HepG2 (cell line): ENCODE measurements at places on chromosomes 6 and 20. TPM values are rescaled to one million over a fixed set of nuclear protein-coding genes. Genes with fewer than 3 reads are reported as not detected.

GRCh38 chr6:43492673-43493072, 15.3 kb downstream of the TJAP1 start:
- no peak overlapping the region for H3K27ac ChIP-seq
- no peak overlapping the region for H3K4me3 ChIP-seq

GRCh38 chr6:65538644-65539043, 168.4 kb downstream of the EYS start:
- H3K27ac ChIP-seq = no peak overlapping the region
- no peaks in the 10 kb centered on the region for H3K4me1 ChIP-seq
- no peak for DNase-seq
- no peak overlapping the region for H3K4me3 ChIP-seq
- H3K27me3 ChIP-seq = no peaks in the 10 kb centered on the region

DNA sequence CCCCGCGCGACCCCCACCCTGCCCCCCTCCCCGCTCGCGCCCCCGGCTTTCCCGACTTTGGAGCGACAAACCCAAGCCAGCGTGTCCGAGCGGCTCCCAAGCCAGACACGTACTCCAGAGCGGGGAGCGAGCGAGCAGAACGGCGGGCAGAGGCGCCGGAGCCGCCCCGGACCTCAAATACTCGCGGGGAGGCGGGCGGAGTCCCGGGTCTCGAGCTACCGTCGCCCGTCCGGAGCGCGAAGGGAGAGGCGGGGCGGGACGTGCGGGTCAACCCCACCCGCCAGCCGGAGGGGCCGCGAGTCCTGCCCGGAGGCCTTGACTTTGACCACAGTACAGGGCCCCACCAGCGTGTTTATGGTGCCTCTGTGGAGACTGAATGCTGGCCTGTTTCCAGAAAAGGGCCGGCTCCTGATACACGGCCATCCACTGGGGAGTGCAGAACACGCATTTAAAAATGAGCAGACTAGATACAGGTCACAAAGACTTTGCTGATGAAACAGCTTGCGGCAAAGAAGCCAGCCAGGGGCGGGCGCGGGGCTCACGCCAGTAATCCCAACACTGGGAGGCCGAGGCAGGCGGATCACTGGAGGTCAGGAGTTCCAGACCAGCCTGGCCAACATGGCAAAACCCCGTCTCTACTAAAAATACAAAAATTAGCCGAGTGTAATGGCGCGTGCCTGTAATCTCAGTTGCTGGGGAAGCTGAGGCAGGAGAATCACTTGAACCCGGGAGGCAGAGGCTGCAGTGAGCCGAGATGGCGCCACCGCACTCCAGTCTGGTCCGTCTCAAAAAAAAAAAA, at the start of gene SERPINB6:
Gene SERPINB6 (minus strand): TSS at position 148 of the 799 bp plus-strand sequence. CDS start 12,235 bp downstream, outside the sequence.
- H3K4me3 ChIP-seq = peak within 1 kb of the TSS; percentile 68
- DNase-seq = peak; percentile 38
- H3K36me3 ChIP-seq = no peaks in the 10 kb centered on the region
- peaks cover 50% of the 10 kb centered on the region for H3K4me1 ChIP-seq
- H3K27ac ChIP-seq = peak within 1 kb of the TSS; percentile 63

DNA sequence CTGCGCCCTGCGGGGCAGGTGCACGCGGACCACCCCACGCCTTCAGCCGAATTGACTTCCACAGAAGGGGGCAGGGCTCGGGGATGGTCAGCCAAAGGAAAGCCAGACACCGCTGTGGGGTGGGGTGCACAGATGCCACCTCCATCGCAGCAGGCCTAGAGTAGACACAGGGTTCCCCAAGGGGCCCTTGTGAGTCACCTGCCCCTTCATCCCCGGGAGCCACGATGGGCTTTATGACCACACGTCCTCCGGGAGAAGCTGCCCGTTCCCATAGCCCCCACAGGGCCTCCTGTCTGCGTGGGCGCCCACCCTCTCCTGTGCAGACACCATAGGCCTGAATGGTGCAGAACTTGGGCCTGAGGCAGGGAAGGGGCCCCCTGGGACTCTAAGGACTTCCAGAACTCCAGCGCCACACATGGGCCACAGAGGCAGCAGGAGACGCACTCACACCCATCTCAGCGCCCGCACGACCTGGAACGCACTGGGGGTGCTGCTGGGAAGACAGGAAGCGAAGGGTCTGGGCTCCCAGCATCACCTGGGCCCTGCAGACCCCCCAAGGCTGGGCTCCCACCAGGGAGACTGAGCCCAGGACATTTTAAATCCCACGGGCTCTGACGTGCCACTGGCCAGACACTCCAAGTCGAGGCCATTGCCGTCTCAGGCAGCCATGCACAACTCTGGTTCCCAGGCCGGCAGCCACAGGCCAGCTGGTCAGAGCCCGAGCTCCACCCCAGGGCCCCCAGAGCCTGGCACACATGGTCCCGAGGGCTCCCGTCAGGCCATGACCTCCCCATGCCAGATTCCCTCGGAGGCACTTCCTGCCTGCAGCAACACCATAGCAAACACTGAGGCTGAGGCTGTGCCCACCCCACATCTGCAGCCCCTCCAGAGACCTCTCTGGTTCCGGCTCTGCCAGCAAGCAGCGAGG, 134.2 kb downstream of the DLL1 start:
- no peaks in the 10 kb centered on the region for H3K36me3 ChIP-seq
- no peak overlapping the region for H3K27ac ChIP-seq
- DNase-seq = no peak
- H3K4me3 ChIP-seq = no peak overlapping the region
- 0 out of 2 replicates have a peak, but pooled peaks cover 7% of the 10 kb centered on the region for H3K4me1 ChIP-seq

GRCh38 chr20:63023936-63024571, 17.3 kb upstream of the BHLHE23 start:
- no peak overlapping the region for H3K4me3 ChIP-seq
- no peak for DNase-seq
- H3K27ac ChIP-seq = no peak overlapping the region
- H3K27me3 ChIP-seq = peaks cover 56% of the 10 kb centered on the region
- no peaks in the 10 kb centered on the region for H3K36me3 ChIP-seq
- no peaks in the 10 kb centered on the region for H3K4me1 ChIP-seq

FIG4 gene
- total RNA-seq = 7.9 and 10.3 TPM in 2 replicates

EBF4 gene
- 0.84 TPM in 1 of 2 replicates, not detected in the other for total RNA-seq

RSPO4 gene
- total RNA-seq = not detected in 2 replicates

RHAG gene
- total RNA-seq = not detected in 2 replicates

HTR1E gene
- not detected in 2 replicates for total RNA-seq
